HTR-8/SVneo (cell line): ENCODE measurements at places on chromosomes 1 and 21.

DNA sequence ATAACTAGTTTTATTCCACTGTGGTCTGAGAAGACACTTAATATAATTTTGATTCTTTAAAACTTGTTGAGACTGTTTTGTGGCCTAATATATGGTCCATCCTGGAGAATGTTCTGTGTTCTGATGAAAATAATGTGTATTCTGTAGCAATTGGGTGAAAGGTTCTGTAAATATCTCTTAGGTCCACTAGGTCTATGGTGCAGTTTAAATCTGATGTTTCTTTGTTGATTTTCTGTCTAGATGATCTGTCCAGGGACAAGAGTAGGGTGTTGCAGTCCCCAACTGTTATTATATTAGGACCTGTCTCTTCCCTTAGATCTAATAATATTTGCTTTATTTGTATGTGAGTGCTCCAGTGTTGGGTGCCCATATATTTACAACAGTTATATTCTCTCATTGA, 33.9 kb upstream of the PM20D1 start:
- DNase-seq, result no peak

- DNase-seq, result no peak
Measured at GRCh38 chr1:81662913-81663526, 137.7 kb upstream of the ADGRL2 start.

DNA sequence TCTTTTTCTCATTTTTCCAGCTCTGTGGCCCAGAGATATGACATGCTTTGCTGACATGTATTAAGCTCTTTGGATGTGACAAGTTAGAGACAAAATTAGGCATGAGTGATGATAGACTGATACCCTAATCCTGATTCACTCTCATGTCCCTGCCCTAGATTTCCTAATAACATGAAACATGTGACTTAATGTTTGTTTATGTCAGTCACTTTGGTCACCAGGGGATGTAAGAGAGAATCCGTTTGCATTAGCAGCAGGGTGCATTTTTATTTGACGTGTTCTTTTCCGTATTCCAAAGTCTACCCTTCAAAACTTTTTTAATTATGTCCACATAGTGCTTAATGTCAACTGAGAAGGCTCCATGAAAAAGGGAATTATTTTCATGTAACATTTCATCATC, 192.4 kb downstream of the HMCN1 start:
- DNase-seq, result no peak

DNA sequence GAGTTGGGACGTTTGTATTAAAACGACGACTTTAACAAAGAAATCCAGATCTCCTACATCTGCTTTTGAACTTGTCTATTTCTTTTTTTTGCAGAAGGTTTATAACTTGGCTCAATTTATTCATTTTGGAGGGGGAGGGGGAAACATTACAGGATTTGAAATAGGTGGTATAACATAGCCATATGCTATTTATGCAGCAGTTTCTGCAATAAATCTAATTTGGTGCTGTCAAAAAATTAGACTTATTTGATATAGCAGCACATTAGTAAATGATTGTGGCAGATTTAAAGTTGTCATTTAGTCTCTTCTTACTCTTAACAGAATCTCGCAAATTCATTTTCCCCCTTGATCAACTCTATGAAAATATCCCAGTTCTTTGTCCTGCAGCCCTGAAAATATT, 138.2 kb downstream of the SDCCAG8 start:
- DNase-seq, result no peak

DNA sequence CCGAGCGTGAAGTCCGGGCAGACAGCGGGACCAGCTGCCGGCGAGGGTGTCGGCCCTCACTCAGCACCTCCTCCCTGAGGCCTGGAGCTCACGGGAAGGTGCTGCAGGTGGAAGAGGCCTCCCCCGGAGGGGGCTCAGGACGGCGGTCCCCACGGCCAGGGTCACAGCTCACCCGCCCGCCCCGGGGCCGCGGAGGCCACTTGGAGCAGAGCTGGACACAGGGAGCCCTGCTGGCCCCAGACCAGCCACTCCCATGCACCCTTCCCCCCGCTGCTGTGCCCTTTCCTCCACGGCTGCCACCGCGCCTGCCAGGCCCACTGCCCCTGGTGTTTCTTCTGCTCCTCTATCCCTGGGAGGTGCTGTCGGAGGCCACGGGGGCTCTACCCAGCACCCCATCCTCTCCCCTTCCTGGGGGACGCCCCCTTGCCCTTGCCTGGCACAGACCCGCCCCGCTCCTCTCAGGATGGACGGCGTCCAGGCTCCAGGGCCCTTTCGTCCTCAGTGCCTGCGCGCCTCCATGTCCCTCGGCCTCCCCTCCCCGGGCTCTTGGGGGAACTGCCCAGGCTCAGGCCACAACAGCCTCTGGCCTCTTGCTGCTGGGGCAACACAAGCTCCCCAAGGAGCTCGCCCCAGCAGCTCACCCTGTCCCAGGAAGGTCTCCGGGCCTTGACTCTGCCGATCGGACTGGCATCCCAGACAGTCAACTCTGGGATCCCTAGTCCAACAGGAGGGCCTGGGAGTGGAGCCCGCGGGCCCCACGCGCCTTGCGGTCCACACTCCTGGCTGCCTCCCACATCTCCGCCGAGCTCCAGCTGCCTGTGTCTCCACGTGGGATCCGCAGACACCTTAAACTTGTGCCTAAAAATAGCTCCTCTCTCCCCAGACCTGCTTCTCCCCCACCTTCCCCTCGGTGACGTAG, 4.1 kb downstream of the TMEM240 start:
- DNase-seq, result no peak

DNA sequence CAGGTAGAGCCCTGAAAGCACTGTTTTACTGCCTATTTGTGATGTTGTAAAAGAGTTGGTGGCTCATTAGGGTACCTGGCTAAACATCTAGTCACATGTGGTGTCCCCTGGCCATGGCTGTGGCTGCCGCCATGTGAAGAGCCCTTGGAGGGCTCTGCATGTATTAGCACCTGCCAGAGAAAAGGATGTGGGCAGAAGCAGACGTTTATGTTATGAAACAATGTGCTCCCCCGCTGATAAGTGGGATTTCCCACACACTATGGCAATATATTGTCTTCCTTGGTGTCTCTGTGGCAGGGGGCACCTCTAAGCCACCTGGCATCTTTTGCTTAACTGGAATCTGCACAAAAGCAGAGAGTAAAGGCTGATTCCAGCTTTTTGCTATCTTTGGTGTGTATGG, 9.6 kb downstream of the TENT5C start:
- DNase-seq, result no peak

- no peak for DNase-seq
Measured at GRCh38 chr1:98420376-98421084, 241.0 kb upstream of the SNX7 start.

DNA sequence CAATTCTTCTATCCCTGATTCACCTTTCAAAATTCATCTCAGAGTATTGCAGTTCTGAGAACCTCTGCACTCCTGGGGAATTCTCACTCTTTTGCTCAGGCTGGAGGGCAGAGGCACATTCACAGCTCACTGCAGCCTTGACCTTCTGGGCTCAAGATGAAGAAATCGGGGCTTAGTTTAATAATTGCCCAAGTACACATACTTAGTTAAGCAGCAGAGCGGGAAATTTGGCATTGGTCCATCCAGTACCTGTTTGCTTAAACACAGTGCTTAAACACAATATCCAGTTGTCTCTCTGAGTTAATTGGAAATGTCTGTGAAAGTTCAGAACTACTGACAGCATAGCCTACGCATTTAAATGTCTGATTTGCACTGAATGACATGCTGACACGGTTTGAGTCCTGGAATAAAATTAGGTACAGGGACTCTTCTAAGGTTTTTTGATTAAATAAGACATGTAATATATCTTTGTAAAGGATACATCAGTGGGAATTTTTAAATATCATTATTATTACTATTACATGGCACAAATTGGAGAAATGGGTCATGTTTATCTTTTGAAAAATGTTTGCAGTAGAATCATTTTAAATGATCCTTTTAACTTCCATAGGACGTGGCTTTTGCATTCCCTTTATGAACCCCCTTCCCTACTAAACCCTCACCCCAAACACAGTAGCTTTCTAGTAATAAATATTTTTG, 337.4 kb downstream of the SRGAP2C start:
- no peak for DNase-seq

DNA sequence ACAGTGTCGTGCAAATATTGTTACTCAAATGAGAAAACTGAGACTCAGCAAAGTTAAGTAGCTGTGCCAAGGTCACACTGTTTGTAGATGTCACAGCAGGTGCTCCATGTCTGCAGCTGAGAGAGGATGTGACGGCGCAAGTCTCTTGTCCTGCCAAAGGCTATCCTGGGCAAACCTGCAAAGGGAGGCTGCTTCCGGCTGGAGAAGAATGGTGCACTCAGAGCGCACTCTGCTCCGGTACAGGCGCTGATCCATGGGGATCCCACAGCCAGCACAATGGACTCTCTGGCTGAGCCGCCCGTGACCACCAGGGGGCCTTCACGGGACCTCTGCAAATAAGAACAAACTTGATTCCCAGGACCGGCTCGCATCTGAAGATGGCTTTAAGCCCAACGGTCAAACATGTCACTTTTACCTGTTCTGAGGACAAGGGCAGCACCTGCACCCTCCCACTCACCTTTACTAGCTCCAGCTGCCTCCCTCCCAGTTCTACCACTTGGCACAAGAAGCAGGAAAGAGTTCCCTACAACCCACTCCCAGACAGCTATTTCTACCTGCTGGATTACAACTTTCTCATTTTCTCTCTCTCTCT, 21.9 kb downstream of the RD3 start:
- peak; percentile 75 for DNase-seq

- peak; percentile 0 for DNase-seq
Measured at GRCh38 chr1:101567582-101568189, 330.9 kb downstream of the S1PR1 start.

DNA sequence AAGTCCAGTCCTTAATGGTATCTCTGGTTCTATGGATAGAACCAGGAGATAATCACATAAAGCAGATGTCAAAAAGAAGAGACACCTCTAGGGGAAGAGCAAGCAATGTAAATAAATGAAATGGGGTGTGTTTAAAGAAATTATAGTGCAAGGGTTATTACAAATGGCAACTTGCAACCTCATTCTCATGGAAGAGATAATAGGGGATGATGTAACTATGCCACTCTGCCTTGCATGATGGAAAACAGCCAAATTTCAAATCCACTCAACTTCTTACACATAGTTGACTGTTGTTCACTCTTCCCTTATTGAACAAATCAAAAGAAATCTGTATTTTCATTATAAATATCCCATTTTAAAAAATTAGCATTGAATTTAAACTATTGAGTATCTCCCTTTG, 274.0 kb upstream of the TMPRSS15 start:
- DNase-seq, result no peak

- no peak for DNase-seq
Measured at GRCh38 chr1:156623946-156624813, 5.0 kb downstream of the HAPLN2 start.

GRCh38 chr1:187715483-187715882, 886.7 kb downstream of the PLA2G4A start:
- no peak for DNase-seq
